NB4 (cell line): ENCODE measurements at places on chromosomes 6 and 20.
A peak's percentile ranks its signal among the peaks of the same experiment; 100 is the strongest.

DNA sequence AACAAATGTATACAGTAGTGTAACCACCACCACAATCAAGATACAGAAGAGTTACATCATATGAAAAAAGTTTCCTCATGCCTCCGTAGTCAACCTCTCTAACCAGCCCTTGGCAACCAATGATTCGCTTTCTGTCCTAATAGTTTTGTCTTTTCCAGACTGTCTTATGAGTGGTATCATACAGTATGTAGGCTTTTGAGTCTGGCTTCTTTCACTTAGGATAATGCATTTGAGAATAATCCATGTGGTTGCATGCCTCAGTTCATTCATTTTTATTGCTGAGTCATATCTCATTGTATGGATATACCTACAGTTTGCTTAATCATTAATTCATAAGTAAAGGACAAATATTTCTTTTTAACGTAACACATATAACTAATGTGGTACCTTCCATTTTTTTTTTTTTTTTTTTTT lies 86.4 kb upstream of the RIPOR2 start:
- DNase-seq, result peak; percentile 40

- DNase-seq, result no peak
Observed at GRCh38 chr6:71351190-71351589, 62.6 kb downstream of the OGFRL1 start.

DNA sequence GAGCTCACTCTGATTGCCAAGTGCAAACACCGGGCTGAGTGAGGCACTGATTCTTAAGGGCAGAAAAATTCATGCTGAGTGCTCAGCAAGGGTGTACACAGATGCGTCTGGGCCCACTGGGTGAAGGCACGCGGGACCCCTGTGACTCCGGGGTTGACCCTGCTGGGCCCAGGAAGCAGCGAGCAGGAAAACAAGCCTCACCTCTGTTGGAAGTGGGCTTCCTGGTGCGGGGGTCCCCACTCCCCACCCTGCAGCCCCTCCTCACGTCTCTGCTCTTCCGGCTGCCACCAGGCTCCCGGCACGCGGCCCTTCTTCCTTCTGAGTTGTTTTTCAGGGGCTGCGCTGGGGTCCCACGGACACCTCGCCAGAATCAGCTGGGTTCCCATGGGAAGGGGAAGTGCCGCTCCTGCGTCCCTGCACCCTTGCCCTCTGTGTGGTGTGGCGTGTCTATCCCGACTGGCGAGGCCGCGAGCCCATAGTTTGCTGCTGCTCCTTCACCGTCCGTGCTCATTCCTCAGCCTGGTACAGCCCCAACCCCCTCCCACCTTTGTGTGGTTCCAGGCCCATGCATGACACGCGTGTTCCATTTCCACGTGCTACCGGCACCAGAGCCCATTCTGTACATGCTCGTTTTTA lies 80.6 kb upstream of the BHLHE23 start:
- no peak for DNase-seq

DNA sequence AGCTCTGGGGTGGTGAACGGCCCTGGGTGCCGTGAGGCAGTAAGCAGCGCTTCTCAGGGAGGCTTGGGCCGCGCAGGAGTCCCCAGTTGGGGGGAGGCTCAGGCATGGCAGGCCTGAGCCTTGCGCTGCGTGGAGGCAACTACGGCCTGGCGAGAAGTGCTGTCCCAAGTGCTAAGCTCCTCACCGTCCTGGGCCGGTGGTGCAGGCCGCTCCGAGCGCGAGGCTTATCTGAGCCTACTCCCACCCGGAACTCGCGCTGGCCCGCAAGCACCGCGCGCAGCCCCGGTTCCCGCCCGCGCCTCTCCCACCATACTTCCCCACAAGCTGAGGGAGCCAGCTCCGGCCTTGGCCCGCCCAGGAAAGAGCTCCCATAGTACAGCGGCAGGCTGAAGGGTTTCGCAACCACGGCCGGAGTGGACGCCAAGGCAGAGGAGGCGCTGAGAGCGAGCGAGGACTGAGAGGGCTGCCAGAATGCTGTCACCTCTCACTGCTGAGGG lies 1.8 kb upstream of the WRNIP1 start:
- peak; percentile 95 for DNase-seq

GRCh38 chr6:119586250-119586882 lies 236.8 kb upstream of the MAN1A1 start:
- peak; percentile 4 for DNase-seq

DNA sequence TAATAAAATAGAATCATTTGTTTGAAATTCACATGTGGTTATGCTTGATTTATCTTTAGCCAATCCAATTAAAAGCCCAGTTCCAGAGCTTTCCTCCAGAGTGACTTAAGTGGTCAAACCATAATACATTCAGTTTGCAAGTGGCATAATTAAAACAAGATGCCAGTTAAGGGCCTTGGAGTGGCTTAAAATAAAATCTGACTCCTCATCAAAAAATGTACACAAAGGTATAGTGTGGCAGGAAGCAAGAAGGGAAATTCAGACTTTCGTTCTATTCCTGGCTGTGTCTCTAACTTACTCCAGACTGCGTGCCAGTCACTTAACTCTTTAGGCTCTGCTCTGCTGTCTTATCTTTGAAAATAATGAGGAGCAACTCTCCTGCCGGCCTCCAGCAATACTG lies 251.3 kb upstream of the PRND start:
- DNase-seq, result no peak

GRCh38 chr6:115972679-115973078 lies 88.0 kb downstream of the FRK start:
- peak; percentile 7 for DNase-seq

GRCh38 chr20:6533351-6533750 lies 234.1 kb upstream of the BMP2 start:
- DNase-seq, result peak; percentile 19

DNA sequence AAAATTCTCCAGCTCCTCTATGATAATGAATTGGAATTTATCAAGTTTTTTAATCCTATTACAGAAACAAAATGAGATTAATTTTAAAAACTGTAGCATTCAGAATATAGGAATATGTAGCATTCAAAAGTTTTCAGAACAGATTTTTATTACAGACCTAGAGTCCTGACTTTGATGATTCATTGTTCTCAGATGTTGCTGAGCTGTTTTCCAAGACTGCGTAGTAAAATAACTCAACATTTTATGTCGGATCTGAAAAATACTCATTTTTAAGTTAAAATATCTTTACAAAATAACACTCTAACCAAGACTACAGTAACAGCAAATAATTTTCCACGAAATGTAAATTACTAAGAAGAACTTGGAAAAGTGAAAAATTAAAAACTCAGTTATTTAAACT lies 67.1 kb downstream of the SYCP2 start:
- DNase-seq, result no peak

GRCh38 chr20:51512645-51513044 lies 29.9 kb downstream of the NFATC2 start:
- DNase-seq, result no peak

DNA sequence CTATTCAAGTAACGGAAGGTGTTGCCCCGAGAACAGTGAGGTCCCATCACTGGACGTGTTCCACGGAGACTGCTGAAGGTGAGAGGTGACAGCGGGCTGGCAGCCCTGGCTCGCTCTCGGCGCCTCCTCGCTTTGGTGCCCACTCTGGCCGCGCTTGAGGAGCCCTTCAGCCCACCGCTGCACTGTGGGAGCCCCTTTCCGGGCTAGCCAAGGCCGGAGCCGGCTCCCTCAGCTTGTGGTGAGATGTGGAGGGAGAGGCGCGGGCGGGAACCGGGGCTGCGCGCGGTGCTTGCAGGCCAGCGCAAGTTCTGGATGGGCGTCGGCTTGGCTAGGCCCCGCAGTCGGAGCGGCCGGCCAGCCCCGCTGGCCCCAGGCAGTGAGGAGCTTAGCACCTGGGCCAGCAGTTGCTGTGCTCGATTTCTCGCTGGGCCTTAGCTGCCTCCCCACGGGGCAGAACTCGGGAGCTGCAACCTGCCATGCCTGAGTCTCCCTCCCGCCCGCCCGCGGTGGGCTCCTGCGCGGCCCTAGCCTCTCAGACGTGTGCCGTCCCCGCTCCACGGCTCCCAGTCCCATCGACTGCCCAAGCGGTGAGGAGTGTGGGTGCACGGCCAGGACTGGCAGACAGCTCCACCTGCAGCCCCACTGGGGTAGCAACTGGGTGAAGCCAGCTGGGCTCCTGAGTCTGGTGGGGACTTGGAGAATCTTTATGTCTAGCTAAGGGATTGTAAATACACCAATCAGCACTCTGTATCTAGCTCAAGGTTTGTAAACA lies 77.6 kb downstream of the RNF182 start:
- DNase-seq, result no peak

DNA sequence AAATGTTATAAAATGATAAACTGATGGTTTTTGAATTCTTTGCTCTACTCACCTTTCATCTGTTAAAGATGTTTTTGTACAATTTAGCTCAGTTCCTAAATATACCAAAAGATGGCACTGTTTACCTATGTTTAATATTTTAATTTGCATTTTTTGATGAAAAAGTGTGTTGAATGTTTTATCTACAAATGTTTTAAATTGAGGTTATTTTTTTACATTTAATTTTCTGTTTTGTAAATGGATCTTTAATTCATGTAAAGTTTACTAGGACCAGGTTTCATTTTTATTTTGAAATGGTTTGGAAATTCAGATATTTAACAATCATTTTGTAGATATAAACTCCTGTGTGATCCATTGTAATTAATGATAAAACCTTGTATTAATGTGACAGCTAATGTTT lies 30.0 kb downstream of the CDKAL1 start:
- peak; percentile 38 for DNase-seq

- peak; percentile 65 for DNase-seq
Observed at GRCh38 chr6:52155791-52156576, 30.2 kb upstream of the IL17A start.

- DNase-seq, result no peak
Observed at GRCh38 chr20:39785252-39785917, 823.2 kb downstream of the DHX35 start.

GRCh38 chr20:37379967-37380828 lies 34.3 kb downstream of the SRC start:
- DNase-seq, result no peak

DNA sequence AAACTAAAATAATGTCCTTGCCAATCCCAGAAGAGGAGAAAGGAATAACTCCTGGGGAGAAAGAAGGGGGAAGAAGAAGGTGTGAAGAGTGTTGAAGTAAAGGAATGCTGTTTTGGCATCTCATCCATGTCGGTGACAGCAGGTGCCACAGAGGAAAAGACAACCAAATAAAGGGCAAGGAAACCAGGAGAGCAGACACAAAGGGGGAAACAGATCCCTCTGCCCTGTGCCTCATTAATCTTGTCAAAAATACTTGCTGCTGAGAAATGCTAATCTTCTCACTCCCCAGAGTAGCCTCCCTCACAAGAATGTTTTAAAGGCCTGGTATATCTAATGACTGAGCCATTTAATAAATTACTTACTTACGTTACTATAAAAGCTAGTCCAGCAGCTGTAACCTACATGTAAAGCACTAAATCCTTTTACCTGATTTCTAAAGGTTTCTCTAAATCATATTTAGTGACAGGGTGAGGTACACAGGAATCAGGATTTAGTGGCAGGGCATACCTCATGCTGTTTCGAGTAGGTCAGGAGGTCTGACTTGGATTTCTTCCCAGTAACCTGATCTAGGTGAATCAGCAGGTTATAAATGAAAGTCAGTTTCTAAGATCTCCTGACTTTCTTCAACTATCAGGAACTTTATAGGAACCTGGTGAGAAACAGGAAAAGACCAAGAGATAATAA lies 377.1 kb downstream of the CENPW start:
- no peak for DNase-seq

DNA sequence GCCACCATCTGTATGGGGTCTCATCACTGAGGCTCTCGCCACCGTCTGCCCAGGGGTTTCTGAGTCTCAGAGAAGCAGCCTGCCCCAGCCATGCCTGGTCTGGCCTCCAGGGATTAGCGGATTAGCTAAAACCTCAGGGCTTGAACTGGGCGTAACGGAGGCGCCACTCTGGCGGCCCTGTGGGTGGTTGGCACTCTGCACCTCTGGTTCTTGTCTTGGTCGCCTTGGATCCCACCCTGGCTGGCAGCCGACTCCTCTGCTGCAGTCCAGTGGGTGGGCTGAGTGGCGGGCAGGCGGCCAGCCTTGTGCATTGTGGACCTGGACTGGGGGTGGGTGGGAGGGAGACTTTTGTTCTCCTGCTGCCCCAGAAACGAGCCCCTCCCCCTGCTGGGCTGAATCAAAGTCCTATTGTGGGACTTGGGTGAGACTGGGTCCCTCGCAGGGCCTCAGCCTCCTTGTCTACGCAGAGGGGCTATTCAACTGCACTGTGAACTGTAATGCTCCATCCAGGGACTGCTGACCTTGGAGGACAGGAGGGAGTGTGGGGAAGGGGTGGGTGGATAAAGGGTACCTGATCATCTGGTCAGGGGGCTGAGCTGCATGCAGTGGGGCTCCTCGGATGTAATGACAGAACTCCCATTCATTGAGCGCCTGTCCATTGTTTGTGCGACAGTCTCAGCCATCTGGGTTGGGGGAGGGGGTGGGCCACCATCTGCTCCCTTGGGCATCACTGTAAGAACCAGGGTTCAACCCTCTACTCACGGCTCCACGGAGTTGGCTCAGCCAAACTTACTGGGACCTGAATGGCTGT lies 23.9 kb downstream of the SUN5 start:
- DNase-seq, result no peak

- DNase-seq, result no peak
Observed at GRCh38 chr6:151054306-151054705, 185.5 kb upstream of the AKAP12 start.

- no peak for DNase-seq
Observed at GRCh38 chr6:127737768-127738167, 160.8 kb downstream of the C6orf58 start.

DNA sequence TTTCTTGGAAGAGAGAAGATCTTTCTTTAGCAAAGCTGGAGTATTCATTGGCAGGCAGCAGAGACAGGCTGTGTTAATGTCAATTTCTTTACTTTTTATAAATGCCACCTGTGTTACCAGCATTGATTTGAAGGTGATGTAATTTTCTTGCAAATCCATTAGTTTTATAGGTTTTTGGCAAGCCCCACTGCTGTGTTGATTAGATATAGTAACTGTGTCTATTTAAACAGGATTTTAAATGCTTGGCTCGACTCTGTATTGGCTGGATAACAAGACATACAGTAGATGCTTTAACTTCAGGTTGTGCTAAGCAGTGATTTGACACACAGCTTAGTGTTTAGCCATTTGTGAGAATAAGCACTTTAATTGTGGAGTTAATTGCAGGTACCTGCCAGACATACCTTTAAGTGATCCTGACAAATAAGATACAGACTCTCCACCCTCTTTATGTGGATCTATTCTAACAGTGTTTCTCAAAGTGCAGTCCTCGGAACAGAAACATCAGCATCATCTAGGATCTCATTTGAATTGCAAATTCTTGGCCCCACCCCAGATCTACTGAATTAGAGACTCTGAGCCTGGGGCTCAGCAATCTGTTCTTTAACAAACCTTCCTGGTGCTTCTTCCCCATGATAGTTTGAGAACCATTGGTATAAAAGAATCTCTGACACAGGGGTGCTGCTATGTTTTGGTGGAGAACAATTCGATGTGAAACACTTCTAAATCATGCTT lies 397.5 kb downstream of the HDGFL1 start:
- DNase-seq, result no peak

DNA sequence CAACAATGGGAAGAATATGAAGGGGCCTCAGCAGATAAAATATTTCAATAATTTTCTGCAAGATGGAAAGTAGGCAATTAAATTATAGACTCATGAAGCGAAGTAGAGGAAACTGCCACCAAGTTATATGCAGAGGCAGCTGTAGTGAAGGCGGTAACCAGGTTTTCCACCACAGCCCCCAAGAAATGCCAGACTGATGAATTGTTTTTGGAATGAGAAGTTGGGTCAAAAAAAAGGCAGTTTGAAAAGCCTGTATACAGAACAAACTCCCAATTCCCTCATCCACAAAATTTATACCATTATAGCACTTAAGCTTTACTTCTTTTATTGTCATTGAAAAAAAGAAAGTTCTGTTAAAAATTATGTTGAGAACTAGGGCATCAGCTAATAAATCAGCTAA lies 45.3 kb downstream of the ELOVL4 start:
- DNase-seq, result no peak

- no peak for DNase-seq
Observed at GRCh38 chr6:138105446-138105845, 1.8 kb downstream of the PERP start.
